ENCODE measurements at places on chromosomes 3 and 15. TPM values are rescaled to one million over a fixed set of nuclear protein-coding genes. Genes with fewer than 3 reads are reported as not detected.

The CD200 gene
- 41.5 TPM for total RNA-seq

GRCh38 chr3:25692341-25692740 lies 27.6 kb upstream of the TOP2B start:
- no peak for DNase-seq

- DNase-seq: no peak
Observed at GRCh38 chr3:124609402-124609801, 120.8 kb upstream of the UMPS start.

The GMPS gene
- 279 TPM for total RNA-seq

GRCh38 chr3:14774431-14774830 lies 44.3 kb upstream of the FGD5 start:
- no peak for DNase-seq

All from neural progenitor cell (in vitro differentiated cells).